ENCODE measurements at places on chromosomes 2 and 18.

DNA sequence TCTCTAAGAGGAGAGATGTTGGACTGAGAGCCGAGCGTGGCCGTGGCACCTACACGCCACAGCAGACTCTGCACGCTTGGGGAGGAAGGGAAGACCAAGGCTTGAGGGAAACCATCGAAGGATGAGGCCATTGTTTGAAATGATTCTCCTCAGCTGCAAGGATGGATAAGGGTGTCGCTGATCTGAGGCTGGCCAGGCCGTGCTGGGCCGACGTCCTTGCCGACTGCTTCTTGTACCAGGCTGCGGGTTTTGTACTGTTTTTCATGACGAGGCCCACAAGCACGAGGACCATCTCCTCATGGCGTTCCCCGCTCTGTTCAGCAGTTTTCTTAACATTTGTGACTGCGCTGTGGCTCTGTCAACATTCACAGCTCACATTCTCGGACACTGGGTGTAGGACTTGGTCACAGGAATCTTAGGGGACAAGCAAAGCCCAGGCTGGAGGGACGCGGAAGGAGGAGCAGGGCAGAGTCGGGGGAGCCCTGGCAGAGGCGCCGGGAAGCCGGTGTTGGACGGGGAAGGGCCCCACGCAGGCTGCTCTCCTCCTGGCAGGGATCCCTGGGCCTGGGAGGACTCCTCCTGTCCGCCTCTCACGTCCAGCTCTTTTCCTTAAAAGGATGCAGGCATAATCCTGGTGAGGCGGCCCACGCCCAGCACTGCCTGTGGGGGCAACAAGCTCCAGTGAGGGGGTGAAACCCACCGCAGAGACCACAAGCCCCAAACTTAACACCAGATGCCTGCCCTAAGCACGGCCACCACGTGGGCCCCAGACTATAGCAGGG is 259.0 kb upstream of the SALL3 start:
- DNase-seq, result no peak

DNA sequence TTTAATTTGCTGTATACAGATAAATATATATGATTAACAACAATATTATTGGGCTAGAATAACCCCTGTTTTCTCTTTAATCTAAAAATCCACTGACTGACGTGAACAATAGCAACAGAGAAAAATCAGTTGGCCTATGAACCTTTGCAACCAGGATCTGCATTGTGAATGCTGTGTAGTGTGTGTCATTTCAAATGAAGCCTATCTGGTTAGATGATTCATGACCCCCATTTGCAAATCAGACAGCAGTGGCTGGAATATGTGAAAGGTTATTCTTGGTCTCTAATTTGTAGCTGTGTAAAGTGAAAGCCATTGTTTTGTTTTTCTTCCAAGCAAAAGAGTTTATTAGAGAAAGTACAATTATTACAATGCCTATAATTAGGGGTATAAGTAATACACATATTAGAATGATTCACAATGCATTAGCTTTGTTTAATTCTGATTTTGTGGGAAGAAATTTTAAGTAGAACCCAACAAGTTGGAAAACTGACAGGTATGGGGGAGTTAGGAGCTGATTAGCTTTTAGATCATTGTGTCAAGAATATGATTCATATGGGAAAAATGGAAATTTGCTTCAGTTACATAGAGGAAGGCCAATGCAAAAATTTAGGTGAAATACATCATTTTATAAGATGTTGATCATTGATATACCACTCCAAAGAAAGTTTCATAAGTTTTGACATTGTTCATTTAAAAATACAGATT is 1362.2 kb upstream of the TMEFF2 start:
- no peak for DNase-seq

DNA sequence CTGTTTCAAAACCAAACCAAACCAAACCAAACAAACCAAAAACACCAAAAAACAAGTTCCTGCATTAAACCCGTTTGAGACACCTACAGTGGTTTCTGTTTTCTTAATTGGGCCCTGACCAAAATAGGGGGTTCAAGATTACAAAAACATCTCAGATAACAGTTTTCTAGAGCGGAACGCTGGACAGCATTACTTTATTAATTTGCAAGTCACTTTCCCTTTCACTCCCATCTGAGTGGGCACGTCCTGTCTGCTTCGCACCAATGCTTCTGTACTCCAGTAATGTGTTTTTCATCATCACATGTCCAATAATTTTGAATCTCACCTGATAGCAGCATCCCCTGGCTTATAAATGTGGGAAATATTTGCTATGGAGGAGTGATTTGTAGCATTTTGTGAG is 11.7 kb upstream of the MYO1B start:
- DNase-seq, result no peak

DNA sequence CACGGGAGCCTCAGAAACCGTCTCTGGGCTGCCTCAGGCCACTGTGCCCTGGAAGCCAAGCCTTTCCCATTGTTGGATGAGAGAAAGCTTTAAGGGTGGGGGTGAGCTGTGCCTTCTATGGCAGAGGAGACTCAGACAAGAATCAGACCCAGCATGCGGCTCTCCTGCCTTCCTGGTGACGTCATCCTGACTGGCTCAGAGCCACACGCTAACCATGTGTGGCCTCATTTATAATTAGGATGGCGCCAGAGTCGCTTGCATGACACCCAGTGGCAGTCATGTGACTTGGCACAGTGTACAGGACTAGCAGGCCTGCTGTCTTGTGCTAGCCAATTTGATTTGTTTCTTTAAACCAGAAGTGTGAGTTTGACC is 99.1 kb downstream of the SH3BP4 start:
- peak; percentile 72 for DNase-seq

GRCh38 chr18:79107886-79108285 is 38.7 kb downstream of the ATP9B start:
- DNase-seq, result no peak
